Ascending aorta (tissue), 2 donors: ENCODE measurements at places on chromosomes 3 and 15.

- no peak for DNase-seq
- H3K36me3 ChIP-seq: no peaks in the 10 kb centered on the region
- no peak overlapping the region for H3K27ac ChIP-seq
- no peaks in the 10 kb centered on the region for H3K4me1 ChIP-seq
- no peaks in the 10 kb centered on the region for H3K27me3 ChIP-seq
These were observed 18.1 kb downstream of the IL17RD start for GRCh38 chr3:57147071-57147470.

- H3K4me1 ChIP-seq: no peaks in the 10 kb centered on the region
- no peak overlapping the region for H3K4me3 ChIP-seq
- no peak overlapping the region for H3K27ac ChIP-seq
These were observed 246.8 kb upstream of the ALCAM start for GRCh38 chr3:105119801-105120340.

- no peaks in the 10 kb centered on the region for H3K27me3 ChIP-seq
- H3K27ac ChIP-seq: no peak overlapping the region
- DNase-seq: no peak
These were observed 77.0 kb downstream of the P3H2 start for GRCh38 chr3:190043741-190044140.

DNA sequence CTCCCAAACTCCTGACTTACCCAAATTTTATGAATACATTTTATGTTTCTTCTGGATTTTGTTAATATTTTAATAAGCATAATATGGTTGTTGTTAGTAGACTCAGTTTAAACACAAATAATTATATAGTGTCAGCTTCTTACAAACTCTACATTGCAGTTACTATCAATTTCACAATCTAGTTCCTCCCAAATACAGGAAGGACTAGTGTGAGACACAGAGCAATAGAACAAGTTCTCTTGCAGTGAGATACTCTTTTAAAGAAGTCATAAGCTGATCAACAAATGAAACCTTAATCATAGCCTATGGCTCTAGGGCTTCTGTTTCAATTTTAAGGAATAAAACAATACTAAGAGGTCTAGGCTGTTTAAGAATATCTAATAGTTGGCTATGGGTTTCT is 86.1 kb downstream of the SAMMSON start:
- no peaks in the 10 kb centered on the region for H3K4me1 ChIP-seq
- DNase-seq: no peak
- no peaks in the 10 kb centered on the region for H3K36me3 ChIP-seq
- no peak overlapping the region for H3K27ac ChIP-seq

- no peaks in the 10 kb centered on the region for H3K4me1 ChIP-seq
- DNase-seq: no peak
- no peak overlapping the region for H3K27ac ChIP-seq
- no peak overlapping the region for H3K4me3 ChIP-seq
- no peaks in the 10 kb centered on the region for H3K27me3 ChIP-seq
These were observed 13.9 kb upstream of the TOP2B start for GRCh38 chr3:25678581-25678980.

- no peaks in the 10 kb centered on the region for H3K27me3 ChIP-seq
- H3K4me3 ChIP-seq: no peak overlapping the region
- no peak overlapping the region for H3K27ac ChIP-seq
These were observed 345.2 kb downstream of the VPS13C start for GRCh38 chr15:61715082-61715481.

DNA sequence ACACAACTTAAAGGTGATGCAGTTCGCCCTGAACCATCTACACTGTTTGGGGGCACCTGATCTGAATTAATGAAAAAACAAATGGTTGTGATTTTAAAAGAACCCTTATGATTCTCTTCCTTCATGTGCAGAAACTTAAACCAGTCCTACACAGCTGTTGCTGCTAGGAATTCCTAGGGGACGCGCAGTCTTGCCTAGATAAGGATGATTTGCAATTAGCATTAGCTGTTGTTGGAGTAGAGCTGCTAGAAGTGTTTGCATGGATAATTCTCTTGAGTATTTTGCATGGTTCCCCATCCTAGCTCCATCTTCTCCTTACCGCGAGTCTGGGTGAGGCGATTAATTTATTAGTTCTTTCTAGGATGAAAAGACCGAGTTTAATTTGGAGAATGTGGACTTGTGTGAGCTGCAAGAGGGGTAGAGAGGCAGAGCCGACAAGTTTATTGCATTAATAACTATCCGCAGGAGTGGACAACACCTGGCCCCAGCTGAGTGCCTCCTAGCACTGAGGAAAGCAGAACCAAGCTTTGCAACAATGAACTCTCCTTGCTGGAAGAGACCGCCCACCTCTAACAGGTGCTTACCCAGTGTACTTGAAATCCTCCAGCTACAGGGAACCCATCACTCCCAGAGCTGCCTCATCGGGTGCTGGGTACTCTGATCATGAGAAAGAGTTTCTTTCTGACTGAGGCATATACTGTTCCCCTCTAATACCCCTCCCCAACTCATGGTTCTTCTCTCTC is 75.0 kb upstream of the WNT7A start:
- H3K27me3 ChIP-seq: no peaks in the 10 kb centered on the region
- H3K4me1 ChIP-seq: no peaks in the 10 kb centered on the region
- H3K27ac ChIP-seq: no peak overlapping the region
- no peak for DNase-seq

DNA sequence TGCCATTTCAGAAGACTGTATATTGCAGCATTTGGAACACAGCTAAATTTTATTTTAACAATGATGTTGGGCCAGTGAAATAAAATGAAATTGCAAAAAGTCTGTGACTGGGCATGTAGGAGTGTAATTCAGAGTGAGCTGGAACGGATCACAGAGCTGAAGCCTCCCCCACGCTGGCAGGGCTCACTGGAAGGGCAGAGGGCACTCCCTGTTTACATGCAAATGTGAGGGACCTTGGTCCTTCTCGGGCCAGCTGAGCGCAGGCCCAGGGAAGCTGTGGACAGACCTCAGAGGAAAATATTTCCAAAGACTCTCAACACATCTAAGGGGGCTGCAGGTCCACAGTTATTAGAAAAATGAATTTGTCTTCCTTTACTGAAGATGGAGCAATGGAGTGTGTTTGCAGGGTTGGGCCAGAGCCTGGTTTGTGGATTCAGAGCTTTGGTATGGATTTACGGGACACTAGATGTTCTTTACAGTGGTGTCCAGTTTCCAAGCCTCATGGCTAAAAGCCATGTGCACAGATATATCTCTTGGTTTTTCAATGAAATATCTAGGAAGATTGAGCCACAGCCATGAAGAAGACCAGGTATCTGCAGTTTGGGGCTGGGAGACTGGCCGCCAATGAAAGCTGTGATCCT is 32.0 kb downstream of the TRPM1 start:
- DNase-seq: no peak
- H3K27me3 ChIP-seq: no peaks in the 10 kb centered on the region
- no peak overlapping the region for H3K27ac ChIP-seq
- H3K4me1 ChIP-seq: no peaks in the 10 kb centered on the region
- no peak overlapping the region for H3K4me3 ChIP-seq

DNA sequence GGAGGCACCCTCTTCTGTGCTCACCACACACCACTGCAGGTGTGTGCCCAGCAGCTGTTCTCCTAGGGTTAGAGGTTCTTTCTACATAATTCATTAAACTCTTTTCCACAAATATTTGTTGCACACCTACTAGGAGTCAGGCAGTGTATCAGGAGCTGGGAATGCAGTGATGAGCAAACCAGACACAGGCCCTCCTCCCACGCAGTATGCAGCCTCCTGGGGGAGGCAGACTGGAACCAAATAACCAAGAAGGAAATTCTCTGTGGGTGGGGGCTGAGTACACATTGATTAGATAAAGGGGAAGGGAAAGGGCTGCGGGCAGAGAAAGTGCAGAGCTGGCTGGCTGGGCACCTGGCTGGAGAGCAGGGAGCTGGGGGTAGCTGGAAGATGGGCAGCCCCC is 18.5 kb upstream of the C3orf22 start:
- no peaks in the 10 kb centered on the region for H3K27me3 ChIP-seq
- no peak for DNase-seq
- H3K36me3 ChIP-seq: no peaks in the 10 kb centered on the region
- H3K4me1 ChIP-seq: no peaks in the 10 kb centered on the region
- no peak overlapping the region for H3K27ac ChIP-seq

DNA sequence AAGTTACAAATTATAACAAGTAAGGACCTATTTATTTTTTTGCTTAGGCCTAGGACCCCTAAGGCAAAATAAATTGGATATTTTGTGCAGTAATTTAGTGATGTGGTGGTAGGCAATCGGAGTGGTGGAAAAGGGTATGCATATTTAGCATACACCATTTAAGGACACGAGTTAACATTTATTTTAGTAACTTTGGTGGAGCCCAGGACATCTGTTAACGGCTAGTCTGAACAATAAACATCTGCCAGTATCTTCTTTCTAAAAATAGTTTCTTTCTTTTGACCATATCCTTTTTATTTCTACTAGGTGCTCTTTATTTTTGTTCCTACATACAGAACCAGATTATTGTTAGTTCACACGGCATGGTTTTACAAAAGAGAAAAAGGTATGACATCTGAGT is 326.3 kb downstream of the CHL1 start:
- DNase-seq: no peak
- no peaks in the 10 kb centered on the region for H3K4me1 ChIP-seq
- H3K4me3 ChIP-seq: no peak overlapping the region
- H3K27me3 ChIP-seq: no peaks in the 10 kb centered on the region
- H3K27ac ChIP-seq: no peak overlapping the region
- H3K36me3 ChIP-seq: no peaks in the 10 kb centered on the region

GRCh38 chr3:63685340-63685739 is 32.9 kb downstream of the SNTN start:
- no peak for DNase-seq
- no peaks in the 10 kb centered on the region for H3K4me1 ChIP-seq
- H3K27ac ChIP-seq: no peak overlapping the region
- no peaks in the 10 kb centered on the region for H3K36me3 ChIP-seq
- H3K4me3 ChIP-seq: no peak overlapping the region

DNA sequence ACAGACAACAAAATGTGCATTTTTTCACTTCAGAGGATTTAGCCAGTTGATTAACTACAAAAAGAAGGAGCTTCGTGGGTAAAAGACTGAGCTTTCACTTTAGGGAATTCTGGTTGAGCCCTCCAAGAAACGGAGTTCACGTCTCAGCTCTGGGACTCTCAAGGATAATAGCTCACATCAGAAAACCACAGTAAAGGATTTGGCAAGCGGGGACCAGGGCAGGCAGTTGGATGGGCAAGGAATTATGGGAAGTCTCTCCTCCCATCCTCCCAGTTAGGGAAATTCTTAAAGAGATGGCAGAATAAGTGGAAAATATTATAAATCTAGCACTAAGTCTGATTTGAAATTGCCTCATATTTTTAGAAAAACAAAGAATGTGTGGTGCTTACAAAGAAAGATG is 188.3 kb upstream of the EOMES start:
- no peak overlapping the region for H3K4me3 ChIP-seq
- no peak overlapping the region for H3K27ac ChIP-seq
- no peaks in the 10 kb centered on the region for H3K4me1 ChIP-seq
- H3K27me3 ChIP-seq: no peaks in the 10 kb centered on the region
- no peaks in the 10 kb centered on the region for H3K36me3 ChIP-seq

- no peaks in the 10 kb centered on the region for H3K4me1 ChIP-seq
- H3K27ac ChIP-seq: no peak overlapping the region
- no peak overlapping the region for H3K4me3 ChIP-seq
- no peak for DNase-seq
These were observed 48.2 kb upstream of the EIF5A2 start for GRCh38 chr3:170956647-170957046.
